KBM-7 (cell line): ENCODE measurements at places on chromosomes 5 and 9.

DNA sequence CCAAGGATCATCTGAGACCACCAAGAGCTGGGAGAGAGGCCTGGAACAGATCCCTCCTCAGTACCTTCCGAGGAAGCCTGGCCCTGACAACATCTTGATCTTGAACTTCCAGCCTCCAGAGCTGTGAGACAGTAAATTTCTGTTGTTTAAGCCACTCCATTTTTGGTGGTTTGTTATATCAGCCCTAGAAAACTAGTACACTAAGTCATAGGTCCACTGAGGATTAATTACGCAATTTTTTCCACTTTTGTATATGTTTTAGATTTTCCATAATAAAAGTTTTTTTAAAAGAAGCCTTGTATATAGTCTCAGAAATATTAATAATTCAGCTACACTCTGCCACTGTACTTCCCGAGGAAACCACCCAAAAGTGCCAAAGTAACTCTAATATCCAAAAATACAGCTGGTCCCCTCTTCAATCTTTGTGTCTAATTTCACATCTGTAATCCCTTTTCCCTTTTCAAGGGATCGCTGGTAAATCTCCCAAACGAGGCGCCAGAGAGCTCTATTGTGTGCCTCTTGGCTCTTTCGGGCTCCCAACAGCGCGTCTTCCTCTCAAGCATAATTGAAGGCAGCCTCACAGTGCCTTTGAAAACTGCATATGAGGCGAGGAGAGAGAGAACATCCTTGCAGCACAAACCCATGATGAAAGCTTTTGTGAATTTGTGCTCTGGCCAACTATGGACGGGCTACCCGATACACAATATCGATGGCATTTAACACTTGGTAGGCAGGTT lies 32.7 kb downstream of the PRUNE2 start:
- DNase-seq, result no peak

GRCh38 chr5:124651663-124652513 lies 94.6 kb downstream of the ZNF608 start:
- DNase-seq, result peak; percentile 87

DNA sequence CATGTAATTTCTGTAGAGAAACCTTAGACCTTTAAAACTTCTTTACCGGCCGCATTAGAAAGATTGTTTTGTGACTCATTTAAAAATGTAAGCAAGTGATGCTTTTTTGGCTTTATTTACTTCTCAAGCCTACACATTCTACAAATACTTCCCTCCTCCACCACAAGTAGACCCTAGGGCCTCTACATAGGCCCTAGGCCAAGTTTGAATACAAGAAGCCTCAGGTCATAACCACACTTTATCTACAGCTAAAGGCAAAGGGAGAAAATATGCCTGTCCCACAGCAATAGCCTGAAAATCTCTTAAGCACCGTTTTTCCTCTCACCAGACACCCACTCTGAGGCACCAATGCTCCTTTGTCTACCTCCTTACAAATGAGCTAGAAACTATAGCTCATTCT lies 53.9 kb downstream of the CSNK1A1 start:
- no peak for DNase-seq

DNA sequence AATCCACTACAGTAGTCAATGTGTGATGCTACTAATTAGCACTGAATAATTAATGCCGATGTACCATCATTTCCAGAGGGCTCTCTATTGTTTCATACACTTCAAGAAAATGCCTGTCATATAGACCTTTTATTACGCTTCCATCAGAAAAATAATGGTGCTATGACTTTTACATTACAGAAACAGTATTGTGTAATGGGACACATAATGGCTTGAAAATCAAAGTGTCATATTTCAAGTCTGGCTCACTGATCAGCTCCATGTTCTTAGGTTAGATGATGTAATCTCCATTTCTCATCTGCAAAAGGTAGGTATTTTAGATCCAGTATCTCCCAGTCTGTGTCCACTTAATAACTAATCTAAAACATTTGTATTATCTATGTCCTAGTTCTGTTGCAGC lies 990.6 kb upstream of the TYRP1 start:
- no peak for DNase-seq

DNA sequence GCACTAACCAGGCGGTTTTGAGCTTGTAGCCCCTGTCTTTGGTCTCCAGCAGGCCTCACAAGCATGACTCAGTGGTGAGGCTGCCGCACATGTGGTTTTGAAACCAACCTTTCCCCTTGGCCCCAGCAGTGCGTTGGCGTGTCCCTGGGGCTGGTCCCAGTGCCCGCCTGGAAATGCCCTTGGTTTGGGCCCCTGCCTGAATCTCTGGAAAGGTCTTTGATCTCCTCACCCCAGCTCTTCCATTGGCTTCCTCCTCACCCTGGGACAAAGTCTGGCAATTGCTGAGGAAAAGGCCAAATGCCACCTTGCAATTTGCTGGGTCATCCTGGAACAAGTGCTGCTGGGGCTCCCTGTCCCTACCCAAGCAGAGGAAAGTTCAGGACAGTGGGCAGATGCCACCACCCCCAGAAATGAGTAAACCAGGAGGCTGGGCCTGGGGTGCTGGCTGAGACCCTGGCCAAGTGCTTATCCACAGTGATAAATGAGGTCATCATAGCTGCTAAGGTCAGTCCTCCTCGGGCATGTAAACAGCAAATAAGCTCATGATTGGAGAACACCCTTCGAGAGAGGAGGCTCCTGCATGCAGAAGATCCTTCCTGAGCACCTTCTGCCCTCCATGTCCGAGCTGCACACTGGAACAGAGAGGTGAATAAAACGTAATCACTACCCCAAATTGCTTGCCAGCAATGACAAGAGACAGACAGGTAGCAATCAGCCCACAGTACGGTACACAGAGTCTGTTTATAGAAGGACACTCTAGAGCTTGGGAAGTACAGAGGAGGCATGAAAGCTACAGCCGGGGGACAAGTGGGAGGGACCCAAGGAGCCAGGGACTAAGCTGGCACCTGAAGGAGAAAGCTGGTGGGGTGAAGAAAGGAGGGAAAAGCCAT lies 98.9 kb upstream of the CPEB4 start:
- no peak for DNase-seq

DNA sequence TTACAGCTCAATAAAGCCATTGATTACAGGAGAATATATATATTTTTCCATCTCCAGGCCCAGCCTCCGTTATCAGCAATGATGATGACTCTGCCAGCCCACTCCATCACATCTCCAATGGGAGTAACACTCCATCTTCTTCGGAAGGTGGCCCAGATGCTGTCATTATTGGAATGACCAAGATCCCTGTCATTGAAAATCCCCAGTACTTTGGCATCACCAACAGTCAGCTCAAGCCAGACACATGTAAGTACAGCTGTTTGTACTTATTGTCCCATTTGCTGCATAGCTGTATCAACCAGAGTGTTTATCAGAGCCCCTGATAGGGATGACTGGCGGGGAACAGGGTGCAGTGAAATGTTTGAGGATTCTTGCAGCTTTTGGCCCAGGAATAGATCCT lies 197.7 kb downstream of the NTRK2 start:
- DNase-seq, result no peak

GRCh38 chr5:93313672-93314071 lies 267.3 kb downstream of the NR2F1-AS1 start:
- no peak for DNase-seq

DNA sequence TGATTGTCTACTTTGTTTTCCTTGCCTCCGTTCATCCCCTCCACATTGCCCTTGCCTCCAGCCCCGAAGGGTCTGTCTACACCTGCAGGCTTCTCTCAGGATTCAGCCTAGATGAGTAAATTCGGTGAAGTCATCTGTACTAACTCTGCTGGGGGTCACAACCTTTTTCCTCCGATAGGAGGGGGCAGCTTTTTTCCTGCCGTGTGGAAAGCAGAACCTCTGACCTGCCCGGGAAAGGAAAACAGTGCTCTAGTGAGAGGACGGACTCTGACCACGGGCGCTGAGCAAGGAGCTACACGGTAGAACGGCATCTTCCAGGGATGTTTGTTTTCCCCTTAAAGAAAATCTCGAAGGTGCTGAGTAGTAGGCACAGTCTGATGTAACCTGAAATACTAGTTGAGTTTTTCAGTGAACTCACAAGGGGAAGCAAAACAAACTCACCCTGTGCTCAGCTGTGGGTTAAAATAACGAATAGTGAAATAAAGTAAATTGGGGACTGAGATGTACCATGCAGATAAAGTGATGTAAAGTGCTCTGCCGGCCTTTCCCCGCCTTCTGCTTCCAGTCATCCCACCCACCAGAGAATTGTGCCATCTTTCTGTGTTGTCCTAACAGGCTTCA lies 281.8 kb downstream of the AOPEP start:
- DNase-seq, result no peak

GRCh38 chr5:9947944-9948343 lies 301.7 kb downstream of the ATPSCKMT start:
- DNase-seq, result no peak

- no peak for DNase-seq
Observed at GRCh38 chr9:132725306-132725705, 55.0 kb downstream of the GTF3C4 start.

DNA sequence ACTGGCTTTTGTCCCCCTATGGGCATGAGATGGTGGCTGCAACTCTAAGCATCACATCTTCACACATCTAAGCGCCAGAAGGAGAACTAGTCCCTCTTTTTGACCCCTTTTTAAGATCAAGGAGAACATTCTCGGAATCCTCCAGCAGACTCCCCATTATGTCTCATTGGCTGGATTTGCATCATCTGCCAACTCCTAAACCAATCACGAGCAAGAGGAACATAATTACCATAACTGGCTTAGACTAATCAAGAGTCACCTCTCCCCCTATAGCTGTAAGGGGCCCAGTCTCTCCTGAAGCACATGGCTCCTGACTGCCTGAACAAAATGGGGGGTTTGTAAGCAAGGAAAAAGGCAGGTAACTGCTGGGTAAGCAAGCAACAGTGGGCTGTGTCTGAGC lies 68.5 kb upstream of the IQGAP2 start:
- no peak for DNase-seq

- no peak for DNase-seq
Observed at GRCh38 chr5:17819783-17820182, 185.5 kb downstream of the TAF11L14 start.

DNA sequence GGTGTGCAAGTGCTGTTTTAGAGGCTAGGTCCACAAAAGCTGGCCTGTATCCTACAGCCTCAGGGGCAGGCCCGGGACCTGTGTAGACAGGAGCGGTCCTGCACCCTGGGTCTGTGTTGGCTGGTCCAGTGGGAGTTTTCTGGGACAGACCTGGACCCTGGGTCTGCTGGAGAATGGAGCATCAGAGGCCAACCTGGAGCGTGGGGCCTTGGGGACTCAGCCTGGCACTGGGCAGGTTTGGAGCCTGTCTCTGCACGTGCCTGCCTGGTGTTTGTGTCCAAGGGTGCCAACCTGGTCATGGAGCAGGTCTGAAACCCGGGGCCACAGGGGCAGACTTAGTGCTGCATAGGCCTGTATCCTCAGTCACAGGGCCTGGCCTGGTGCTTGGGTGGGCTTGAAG lies 45.8 kb downstream of the SRFBP1 start:
- no peak for DNase-seq

GRCh38 chr5:56558131-56558745 lies 257.1 kb upstream of the MAP3K1 start:
- no peak for DNase-seq

GRCh38 chr9:120868676-120869359 lies 8.2 kb downstream of the PHF19 start:
- DNase-seq, result peak; percentile 93

DNA sequence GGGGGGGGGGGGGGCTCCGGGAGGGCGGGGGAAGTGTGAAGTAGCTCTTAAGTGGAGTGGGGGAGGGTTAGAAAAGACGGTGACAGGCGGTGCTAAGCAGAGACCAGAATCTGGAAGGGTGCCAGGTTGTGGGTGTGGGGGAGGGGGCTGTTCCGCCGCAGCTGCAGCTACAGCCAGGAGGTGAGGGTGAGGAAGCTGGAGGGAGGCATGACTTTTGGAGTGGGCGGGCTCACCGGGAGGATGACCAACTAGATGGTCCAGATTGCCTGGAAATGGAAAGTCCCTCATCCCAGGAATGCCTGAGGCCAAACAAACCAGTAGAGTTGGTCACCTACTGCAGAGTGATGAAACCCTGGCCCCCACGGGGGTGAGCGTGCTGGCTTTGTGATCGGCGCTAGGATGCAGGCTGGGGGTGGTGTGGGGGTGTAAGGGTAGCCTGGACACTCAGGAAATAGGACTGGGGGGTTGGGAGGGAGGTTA lies 158.1 kb upstream of the SHB start:
- DNase-seq, result peak; percentile 76

GRCh38 chr5:156328766-156329165 lies 1.8 kb downstream of the SGCD start:
- DNase-seq, result no peak

DNA sequence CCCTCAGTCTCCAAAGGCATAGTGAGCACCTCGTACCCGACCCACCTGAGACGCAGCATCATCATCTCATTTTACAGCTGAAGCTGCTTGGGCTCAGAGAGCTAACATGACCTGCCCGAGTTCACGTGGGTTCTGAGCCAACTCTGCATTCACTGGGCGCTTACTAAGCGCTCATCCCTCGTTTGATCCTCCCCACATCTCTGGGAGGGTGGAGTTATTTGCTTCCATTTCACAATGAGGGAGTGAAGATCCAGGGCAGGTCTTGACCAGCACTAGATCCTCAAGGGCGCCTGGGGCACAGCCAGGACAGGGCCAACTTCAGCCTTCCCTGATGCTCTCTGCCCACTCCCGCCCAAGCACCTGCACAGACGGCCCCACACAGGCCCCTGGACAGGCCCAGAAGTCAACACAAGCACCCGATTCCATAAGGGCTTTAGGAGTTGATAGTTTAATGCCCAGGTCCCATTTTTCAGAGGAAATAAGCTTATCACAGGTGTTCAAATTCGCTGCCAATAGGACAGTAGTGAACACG lies 80.8 kb downstream of the HRH2 start:
- no peak for DNase-seq

DNA sequence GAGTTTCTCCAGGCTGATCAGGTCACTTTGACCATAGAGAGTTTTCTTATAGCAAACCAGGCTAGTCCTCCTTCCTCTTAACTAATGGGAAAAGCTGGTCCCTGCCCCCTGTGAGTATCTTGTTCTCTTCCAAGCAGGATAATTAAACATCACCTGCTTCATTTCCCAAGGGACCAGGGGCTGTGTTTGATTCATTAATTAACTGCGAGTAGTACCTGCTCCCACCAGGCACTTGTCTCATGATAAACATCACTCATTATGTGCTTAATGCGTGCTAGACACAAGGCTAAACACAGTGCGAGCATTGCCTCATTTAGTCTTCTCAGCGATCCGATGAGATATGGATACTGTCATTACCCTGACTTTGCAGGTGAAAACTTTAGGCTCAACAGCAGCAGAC lies 1.7 kb upstream of the FAM163B start:
- DNase-seq, result no peak

GRCh38 chr5:89260254-89260653 lies 377.3 kb upstream of the MEF2C start:
- DNase-seq, result no peak
